ENCODE measurements at places on chromosomes 5 and 9.
A peak's percentile ranks its signal among the peaks of the same experiment; 100 is the strongest.

- DNase-seq: no peak
Measured at GRCh38 chr5:84550222-84550621, 165.5 kb upstream of the EDIL3 start.

DNA sequence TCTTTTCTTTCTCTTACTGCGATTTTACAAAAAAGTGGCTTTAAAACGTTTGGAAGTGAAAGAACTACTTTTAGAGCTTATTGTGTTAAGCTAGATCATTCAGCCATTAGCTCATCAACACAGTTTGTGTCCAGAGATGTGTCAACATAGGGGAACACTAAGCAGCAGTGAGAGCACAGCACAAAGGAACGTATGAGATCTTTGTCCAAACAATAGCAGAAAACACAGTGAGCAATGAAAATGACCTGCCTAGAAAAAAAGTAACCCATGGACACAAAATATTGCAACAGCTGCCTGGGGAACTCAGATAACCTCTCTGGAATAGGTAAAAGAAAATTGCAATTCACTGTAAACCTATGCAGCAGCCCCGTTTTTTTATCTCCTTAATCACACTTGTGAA, 372.5 kb downstream of the ARHGEF28 start:
- no peak for DNase-seq

GRCh38 chr9:82410306-82410705, 421.7 kb downstream of the SPATA31D1 start:
- no peak for DNase-seq

- peak; percentile 44 for DNase-seq
Measured at GRCh38 chr5:79464695-79465332, 49.1 kb downstream of the HOMER1 start.

DNA sequence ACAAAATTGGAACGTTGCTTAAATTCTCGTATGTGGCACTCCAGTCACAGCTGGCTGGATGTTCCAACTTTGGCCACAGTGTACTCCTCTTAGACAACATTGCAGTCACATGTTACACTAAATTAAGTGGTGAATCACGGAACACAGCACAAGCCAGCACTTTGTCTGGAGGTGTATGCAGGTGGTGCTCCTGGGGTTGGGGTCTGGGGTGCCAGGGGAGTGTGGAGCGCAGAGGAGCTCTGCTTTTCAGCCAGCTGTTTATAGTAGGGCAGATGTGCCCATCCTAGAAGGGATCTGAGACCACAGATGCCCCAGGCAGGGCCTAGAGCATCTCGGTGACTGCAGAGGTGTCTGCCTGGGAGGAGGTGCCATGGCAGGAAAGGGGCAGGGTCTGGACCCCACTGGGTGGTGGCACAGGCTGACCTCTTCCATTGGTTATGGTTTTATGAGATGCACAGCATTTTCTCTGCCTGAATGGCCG, 82.6 kb downstream of the WNK2 start:
- no peak for DNase-seq

GRCh38 chr9:13428766-13429165, 149.3 kb upstream of the MPDZ start:
- DNase-seq: no peak

DNA sequence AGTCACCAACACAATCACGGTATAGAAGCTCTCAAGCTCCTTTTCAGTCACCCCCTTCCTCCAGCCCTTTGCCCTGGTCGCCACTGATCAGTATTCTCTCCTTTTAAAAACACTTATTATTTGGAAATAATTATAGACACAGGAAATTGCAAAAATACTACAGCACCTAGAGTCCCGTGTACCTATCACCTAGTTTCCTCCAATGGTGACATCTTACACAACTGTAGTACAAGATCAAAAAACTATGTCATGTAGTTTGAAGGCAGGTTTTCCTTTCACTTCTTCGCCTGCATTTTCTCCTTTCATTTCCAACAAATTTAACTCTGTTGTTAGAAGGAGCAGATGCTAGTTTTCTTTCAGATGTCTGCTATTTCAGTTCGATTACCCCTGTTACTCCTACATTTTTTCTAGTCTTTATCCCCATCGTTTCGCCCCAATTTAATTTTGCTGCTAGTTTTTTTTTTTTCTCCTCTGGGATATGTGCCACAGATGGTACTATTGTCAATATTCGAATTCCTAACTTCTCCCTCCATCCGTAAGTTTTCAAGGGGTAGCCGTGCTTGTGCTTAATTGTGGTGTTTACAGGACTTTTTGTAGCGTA, 612 bp upstream of the ATG10 start:
- no peak for DNase-seq

DNA sequence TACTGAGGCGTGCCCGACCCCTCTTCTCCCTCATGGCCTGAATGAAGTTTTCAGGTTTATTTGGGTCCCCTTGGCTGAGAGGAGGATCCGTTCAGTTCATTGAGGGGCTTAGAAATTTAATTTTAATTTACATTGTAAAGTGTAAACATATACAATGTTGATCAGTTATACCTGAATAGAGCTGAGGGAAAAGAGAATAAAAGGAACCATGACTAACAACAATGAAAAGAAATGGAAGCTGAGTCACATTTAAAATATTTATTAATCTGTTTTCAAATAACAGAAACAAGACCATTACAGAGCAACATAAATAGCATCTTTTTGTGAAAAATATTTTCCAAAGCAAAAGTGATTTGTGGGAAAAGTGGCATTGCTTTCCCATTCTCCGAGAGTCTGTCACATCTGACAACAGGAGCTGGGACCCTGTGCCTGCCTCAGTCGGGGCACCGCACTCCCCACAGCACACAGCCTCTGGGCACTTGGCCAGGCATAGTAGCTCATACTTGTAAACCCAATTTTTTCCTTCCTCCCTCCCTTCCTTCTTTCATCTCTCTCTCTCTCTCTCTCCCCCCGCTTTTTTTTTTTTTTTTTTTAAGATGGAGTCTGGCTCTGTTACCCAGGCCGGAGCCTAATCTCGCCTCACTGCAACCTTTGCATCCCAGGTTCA, 28.7 kb downstream of the PROP1 start:
- DNase-seq: no peak

GRCh38 chr5:74319076-74319475, 321.5 kb downstream of the ENC1 start:
- no peak for DNase-seq

GRCh38 chr5:90553711-90554110, 4.9 kb upstream of the ADGRV1 start:
- no peak for DNase-seq

DNA sequence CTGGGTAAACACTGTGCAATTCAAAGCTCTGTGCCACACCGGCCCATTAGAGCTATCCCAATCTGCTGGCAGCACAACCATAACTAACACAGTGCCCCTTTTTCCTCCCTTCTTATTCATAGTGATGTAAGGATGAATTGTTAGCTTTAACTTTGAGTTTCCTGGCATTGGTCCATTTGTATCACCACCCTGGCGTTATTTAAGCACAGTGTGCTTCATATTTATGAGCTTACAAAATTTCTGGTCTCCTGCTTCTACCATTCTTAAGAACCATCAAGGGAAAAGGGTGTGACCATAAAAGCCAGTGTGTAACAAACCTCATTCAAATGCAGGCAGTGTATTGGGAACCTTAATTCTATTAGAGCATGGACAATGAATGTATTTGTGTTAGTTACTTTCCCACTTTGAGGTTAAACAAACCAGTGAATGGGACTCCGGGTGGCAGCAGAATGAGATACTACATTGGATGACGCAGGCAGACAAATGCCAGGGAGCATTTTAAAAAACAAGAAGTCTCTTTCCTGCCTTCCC, 222.6 kb downstream of the TMEM161B start:
- no peak for DNase-seq

DNA sequence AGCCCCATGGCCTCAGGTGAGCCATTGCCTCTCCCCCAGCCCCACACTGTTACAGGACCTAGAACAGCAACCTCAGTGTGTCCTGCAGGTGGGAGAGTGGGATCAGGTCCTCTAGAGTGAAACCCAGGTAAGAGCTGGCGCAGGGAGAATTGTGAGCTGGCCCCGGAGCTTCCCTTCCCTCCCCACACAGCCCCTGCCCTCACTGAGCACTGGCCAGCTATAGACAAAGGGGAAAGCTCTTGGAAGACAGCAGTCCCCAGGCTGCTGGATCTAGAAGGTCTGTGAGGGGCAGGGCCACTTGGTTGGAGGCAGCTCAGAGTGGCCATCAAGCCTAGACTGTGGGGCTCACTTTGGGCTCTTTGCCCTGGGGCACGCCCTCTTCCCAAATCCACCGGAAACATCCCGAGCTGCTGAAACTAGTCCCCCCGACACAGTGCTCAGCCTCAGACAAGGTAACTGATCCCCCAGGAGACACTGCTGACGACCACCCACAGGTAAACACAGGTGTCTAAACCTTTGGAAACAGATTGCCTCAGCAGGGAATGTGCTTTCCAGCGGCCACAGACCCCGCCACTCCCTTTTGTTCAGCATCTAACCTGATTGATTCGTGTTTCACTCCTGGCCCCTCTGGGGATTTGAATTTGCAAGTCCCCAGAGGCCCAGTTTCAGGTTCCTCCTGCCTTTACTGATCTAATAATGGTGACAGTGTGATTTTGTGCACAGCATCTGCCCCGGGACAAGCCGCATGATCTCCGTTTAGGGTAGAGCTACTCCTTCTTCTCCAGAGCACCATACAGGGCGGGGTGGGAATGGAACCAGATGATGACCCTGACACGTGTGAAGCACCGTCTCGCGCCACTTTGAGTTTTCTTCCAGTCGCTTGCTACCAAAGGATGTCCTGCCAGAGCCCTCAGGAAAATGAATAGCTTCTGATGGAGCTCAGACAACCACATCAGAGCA, 42.2 kb upstream of the ADAMTS2 start:
- no peak for DNase-seq

DNA sequence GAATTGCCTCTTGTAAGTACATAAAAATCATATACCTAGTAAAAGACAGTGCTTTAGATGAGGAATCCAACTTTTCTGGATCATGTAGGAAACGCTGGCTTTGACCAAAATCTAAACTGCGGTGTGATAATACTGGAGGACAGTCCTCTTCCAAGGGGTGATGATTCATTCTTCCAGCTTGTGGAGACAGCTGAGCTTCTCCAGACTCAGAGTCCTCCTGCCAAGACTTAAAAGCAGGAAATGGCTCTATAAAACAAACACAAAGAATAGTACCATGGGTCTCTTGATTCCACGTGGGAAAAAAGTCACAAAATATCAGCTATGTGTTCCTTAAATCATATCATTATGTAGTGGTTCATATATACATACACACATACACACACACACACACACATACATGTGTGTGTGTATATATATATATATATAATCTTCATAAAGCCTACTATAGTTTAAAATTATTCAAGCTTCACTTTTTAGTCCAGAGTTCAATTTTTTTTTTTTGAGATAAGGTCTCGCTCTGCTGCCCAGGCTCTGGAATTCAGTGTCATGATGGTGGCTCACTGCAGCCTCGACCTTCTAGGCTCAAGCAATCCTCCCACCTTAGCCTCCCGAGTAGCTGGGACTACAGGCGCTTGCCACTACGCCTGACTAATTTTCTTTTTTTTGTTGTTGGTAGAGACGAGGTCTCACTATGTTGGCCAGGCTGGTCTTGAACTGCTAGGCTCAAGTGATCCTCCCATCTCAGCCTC, 65.0 kb downstream of the PKD2L2 start:
- no peak for DNase-seq

GRCh38 chr5:14582797-14583137, 1.2 kb downstream of the OTULINL start:
- DNase-seq: peak; percentile 33

- DNase-seq: no peak
Measured at GRCh38 chr5:122363623-122364022, 51.6 kb downstream of the SNCAIP start.

DNA sequence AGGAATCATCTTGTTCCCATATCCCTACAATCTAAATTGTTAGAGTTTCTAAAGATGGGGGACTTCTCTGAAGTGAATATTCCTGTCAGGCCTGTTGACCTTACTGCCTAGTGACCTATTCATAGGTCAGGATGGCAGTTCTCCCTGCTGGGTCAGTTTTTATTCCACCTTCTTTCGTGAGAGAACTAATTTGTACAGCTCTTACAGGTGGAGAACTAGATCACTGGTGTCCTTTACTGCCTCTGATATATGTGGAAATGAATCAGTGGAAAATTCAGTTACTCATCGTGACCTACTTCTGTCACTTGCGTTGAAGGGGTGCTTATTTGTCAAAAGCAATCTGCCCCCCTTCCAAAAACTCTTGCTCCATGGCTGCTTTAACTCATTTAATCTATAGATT, 164.9 kb downstream of the CD180 start:
- DNase-seq: no peak

- DNase-seq: no peak
Measured at GRCh38 chr5:19619571-19619970, 368.4 kb downstream of the CDH18 start.

GRCh38 chr5:178477802-178478201, 112.4 kb downstream of the COL23A1 start:
- DNase-seq: no peak

GRCh38 chr9:20312732-20313131, 309.6 kb downstream of the MLLT3 start:
- DNase-seq: no peak

GRCh38 chr5:80959768-80960442, at the start of gene RASGRF2:
Gene RASGRF2 (plus strand): TSS chr5:80960363. CDS start chr5:80960739, 376 bp downstream.
- DNase-seq: peak; percentile 69

- DNase-seq: no peak
Measured at GRCh38 chr9:414595-414994, 199.9 kb downstream of the DOCK8 start.

DNA sequence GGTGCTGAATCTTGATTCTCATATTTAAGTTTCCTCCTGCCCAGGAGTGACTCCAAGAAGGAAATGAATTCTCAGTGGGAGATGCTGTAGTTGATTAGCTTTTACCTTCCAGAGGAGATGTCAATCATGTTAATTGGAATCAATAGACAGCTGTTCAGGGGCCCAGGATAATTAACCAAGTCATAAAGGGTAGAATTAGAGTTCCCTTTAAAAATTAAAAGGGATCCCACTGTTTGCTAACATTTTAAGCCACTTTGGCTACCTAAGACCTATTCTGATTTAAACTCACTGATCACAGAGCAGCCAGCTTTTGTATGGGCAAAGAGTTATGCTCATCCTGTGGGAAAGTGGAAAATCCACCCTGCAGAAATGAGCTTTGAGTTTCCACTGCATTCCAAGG, 249.6 kb downstream of the SLIT3 start:
- DNase-seq: no peak

- DNase-seq: no peak
Measured at GRCh38 chr9:32294106-32294505, 90.3 kb upstream of the ACO1 start.

- DNase-seq: no peak
Measured at GRCh38 chr9:129762985-129763926, 10.4 kb upstream of the PTGES start.

- DNase-seq: no peak
Measured at GRCh38 chr9:135500071-135500524, 384 bp upstream of the MRPS2 start.

GRCh38 chr9:19138084-19138483, 10.8 kb upstream of the PLIN2 start:
- no peak for DNase-seq

DNA sequence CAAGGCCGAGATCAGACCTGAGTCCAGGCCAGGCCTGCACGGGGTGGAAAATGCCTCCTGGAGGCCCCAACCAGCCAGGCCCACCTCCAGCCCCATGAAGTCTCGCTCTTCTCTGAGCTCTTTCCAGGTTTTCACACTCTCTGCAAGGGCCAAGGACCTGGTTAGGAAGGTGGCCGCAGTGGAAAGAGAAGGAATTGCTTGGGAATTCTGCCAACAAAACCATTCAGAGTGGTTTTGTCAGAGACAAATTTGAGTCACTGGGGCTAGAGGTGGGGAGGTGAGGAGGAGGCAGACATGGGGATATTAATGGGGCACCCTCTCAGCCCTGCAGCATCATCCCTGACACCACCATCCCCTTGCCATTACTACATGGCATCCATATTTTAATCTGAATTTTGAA, 261.0 kb downstream of the ROR2 start:
- DNase-seq: no peak

Data from kidney (tissue), 22 donors.